Body of pancreas (tissue), 4 donors: ENCODE measurements at places on chromosomes 4 and X.

- no peak for DNase-seq
Measured at GRCh38 chrX:26606971-26607370, 391.0 kb downstream of the MAGEB5 start.

DNA sequence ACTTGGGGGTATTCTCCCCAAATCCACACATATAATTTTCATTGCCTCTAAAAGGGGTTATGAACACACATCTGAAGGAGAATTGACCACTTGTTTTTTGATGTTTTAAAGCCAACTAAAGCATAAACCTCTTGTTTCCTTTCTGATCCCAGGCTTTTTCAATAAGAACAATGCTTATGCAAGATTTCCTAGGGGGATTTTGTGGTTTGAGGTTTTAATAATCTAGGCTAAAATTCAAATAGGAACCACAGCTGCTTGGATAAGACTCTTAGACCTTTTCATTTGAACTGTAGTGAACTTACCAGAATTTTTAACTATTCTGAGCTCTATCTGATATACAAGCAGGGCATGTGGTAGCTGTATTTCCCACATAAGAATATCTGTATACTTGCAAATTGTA, 651.1 kb downstream of the ANKRD50 start:
- no peak for DNase-seq

DNA sequence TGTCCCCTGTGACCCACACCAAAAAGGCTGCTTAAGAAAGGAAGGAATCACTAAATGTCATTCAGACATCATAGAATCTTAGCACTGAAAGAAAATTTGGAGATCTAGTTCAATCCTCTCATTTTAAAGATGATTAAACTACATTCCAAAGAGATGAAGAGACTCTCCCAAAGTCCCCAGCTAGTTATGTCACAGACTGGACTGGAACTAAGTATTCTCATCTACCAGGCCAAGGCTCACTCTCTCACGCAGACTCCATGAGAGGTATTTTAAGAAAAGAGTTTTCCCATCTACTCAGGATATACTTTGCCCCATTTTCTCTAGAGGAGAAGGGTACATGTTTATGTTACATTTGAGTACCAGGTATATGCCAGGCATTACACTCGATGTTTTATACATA, 6.9 kb downstream of the FABP2 start:
- DNase-seq: no peak

GRCh38 chr4:82706349-82707000, 92.1 kb downstream of the SCD5 start:
- peak; percentile 53 for DNase-seq

GRCh38 chr4:15901998-15902397, 36.5 kb downstream of the FGFBP1 start:
- DNase-seq: no peak

DNA sequence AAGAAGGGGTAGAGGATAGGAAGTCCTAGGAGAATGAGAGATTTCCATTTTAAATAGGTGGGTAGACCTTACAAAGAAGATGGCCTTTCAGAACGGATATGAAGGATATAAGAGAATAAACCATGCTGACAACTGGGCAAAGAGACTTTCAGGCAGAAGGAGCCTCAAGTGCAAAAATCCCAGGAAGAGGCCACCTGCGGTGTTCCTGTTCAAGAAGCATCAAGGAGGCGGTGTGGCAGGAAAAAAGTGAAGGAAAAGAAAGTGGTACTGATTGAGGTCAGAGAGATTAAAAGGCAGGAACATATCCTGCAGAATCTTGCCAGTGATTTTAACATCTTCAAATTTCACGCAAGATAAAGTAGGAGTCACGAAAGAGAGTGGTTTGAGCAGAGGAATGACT, 172.0 kb downstream of the FSTL5 start:
- no peak for DNase-seq

DNA sequence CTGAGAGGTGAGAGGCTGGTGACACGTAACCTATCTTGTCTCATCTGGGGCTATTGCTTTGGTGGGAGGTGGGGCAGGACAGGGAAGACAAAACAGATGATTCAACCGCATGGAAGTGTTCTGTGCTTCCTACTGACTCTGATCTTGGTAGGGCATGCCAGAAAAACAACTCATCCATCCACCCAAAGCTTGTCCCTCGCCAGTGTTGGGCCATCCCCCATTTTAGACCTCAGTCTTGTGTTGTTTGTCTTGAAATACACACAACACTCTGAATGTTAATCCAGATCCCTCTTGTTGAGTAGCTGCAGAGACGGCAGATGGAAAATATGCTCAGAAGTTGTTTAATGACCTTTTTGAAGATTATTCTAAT, 377 bp downstream of the CHRNA9 start:
- DNase-seq: no peak

GRCh38 chrX:126770179-126770578, 49.4 kb upstream of the PRR32 start:
- no peak for DNase-seq

GRCh38 chr4:165393051-165393450, 14.2 kb downstream of the CPE start:
- no peak for DNase-seq

GRCh38 chrX:115535844-115536243, 25.1 kb upstream of the PLS3 start:
- DNase-seq: no peak

GRCh38 chr4:139024686-139025085, 9.1 kb downstream of the NOCT start:
- DNase-seq: no peak

- no peak for DNase-seq
Measured at GRCh38 chrX:143757375-143757774, 36.8 kb upstream of the SPANXN2 start.

GRCh38 chr4:150224896-150225591, 146.8 kb downstream of the DCLK2 start:
- no peak for DNase-seq

DNA sequence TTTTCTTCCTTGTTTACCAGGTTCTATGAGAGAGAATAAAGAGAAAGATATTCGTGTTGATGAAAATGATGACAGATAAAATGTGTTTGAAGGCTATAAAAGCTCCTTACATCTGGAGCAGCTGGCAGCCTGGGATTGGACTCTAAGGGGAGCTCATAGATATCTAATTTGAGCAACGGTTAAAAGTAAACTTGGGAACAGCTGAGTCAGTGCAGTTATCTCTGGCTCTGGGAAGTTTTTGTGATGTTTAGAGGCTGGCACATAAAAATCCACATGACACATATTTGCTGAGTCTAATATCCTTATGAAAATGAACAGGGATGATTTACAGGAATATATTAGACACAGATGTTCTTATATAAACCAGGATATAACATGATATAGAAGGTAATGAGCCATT, 331.8 kb upstream of the TENM3 start:
- DNase-seq: no peak

GRCh38 chrX:150508451-150509367, 59.7 kb upstream of the MTM1 start:
- DNase-seq: peak; percentile 88

- DNase-seq: no peak
Measured at GRCh38 chr4:37981425-37981824, 21.2 kb downstream of the PTTG2 start.

DNA sequence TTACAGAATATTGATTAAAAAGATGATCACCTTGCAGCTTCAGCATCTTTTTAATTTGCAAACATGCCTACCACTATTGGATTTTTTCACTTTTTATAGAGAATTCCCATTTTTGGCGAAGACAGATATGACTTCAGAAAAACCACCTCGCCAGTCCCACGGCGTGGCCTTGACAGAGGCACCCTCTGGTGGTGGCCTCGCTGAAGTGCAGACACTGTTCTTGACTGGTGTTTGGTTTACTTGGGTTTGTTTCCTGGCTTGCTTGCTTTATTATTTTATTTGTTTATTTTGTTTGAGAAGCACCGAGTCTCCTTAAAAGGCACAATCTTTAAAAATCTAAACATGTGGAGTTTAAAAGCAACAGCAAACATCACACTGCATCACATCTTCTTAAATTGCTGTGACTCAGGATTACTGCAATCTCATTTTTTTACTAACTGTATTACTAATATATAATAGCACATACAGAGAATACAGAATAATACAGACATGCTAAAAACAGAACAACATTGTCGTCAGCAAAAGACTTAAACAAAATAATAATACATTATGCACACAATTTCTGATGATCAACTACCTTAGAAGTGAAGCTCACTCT, 13.1 kb upstream of the AMTN start:
- DNase-seq: peak; percentile 45

DNA sequence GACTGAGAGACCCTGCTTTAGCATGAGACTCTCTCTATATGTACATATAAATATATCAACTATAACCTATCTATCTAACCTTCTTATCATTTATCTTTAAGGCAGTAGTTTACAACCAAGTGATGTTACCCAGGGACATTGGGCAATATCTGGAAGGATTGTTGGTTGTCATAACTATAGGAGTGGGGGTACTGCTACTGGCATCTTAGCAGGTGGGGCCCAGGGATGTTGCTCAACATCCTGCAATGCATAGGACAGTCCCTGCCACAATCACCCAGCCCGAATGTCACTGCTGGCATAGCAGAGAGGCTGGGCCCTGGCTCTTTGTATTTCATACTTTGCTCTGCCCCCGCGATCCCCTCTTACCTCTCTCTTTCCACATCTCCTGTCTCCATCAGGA, 397.7 kb downstream of the IL15 start:
- DNase-seq: no peak

DNA sequence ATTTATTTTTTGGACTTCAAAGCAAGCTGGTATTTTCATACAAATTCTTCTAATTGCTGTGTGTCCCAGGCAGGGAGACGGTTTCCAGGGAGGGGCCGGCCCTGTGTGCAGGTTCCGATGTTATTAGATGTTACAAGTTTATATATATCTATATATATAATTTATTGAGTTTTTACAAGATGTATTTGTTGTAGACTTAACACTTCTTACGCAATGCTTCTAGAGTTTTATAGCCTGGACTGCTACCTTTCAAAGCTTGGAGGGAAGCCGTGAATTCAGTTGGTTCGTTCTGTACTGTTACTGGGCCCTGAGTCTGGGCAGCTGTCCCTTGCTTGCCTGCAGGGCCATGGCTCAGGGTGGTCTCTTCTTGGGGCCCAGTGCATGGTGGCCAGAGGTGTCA, 15.3 kb downstream of the FGFR3 start:
- no peak for DNase-seq

DNA sequence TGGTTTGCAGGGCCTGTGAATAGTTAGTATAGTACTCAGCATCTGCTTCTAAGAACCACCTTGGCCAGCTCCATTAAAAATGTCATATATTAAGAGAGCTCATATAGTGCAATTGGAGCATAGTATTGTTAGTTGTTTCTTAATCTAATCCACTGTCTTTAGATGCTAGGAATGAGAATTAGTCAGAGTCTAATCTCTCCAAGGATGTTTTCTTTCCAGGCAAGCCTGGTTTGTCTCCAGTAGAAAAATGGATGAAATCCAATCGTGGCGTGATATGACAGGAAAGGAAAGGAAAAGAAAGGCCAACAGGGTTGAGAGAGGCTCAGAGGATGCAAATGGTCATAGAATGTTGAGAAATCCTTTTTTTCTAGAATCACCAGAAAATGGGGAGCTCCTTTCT, 15.0 kb upstream of the TMEM164 start:
- no peak for DNase-seq

- no peak for DNase-seq
Measured at GRCh38 chr4:25405453-25405852, 28.4 kb downstream of the ANAPC4 start.

GRCh38 chrX:47664737-47665136, 5.8 kb upstream of the UXT start:
- DNase-seq: no peak

DNA sequence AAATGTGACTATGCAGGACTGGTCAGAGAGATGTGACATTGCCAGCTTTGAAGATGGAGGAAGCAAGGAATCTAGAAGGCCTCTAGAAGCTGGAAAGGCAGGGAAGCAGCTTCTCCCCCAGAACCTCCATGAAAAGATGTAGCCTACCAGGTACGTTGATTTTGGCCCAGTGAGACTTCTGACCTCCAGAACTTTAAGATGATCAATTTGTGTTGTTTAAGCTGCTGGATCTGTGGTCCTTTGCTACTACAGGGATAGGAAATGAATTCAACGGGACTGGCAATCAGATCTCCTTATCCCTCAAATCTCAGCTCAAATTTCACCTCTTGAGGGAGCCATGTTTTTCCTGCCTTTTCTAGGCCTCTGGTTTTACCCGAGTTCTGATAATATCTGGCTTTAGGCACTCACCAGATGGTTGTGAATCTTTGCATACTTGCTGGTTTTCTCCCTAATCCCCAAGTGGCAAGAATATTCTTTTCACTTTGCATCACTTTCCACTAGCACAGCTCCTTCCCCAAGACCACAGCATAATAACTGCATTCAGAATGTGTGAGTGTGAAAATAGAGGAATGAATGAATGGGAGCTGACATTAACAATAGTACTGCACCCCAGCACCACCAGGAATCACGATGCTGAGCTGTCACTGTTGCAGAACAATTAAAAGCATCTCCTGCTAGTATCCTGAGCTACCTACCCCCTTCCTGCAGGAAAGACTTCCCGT, 25.5 kb upstream of the TMSB4X start:
- DNase-seq: no peak

DNA sequence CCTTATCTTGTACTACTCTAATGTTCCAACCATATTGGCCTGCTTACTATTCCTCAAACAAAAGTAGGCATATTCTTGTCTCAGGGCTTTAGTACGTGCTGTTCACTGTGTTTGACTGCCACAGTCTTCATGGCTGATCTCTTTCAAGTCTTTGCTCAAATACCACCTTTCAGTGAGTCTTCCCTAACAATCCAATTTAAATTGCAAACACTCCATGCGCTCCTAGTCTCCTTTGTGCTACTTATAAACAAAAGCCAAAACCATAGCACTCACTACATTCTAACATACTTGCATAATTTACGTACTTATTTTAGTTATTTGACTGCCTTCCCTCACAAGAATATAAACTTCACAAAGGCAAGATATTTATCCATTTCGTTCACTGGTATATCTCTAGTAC, 1.7 kb upstream of the ART3 start:
- no peak for DNase-seq

GRCh38 chr4:41613821-41614220, 75.9 kb downstream of the LIMCH1 start:
- no peak for DNase-seq

GRCh38 chr4:110022457-110022856, 109.8 kb downstream of the EGF start:
- no peak for DNase-seq

DNA sequence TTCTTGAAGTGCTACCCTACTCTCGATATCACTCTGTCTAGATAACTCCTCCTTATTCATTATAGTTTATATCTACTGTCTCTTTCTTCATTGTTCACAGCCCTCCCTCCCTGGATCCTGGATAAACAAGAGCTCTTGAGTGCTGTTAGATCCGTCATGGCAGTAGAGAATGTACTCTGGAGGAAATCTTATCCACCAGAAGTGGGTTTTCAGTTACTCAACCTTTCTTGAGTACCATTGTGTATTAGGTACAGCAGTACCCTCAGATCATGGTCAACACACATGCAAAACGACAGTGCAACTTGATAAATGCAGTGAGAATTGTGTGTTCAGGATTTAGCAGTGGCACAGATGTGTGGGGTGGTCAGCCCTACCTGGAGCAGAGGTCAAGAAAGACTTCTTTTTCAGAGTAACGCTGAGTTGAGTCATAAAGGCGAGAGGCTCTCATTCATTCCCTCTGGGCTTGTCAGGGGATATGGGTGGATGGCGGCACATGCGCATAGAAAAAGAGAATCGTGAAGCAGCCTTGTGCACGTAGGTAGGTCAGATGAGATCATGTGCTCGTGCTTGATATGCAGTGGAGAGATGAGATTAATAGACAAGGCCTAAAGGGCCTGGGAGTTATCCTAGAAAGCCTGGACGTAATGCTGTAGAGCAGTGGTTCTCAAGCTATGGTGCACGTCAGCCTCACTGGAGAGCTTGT, 89.5 kb downstream of the SNX25 start:
- no peak for DNase-seq
